ENCODE measurements at places on chromosomes 1 and 21.

- DNase-seq: no peak
These were observed 816 bp downstream of the IL6R start for GRCh38 chr1:154405747-154406571.

DNA sequence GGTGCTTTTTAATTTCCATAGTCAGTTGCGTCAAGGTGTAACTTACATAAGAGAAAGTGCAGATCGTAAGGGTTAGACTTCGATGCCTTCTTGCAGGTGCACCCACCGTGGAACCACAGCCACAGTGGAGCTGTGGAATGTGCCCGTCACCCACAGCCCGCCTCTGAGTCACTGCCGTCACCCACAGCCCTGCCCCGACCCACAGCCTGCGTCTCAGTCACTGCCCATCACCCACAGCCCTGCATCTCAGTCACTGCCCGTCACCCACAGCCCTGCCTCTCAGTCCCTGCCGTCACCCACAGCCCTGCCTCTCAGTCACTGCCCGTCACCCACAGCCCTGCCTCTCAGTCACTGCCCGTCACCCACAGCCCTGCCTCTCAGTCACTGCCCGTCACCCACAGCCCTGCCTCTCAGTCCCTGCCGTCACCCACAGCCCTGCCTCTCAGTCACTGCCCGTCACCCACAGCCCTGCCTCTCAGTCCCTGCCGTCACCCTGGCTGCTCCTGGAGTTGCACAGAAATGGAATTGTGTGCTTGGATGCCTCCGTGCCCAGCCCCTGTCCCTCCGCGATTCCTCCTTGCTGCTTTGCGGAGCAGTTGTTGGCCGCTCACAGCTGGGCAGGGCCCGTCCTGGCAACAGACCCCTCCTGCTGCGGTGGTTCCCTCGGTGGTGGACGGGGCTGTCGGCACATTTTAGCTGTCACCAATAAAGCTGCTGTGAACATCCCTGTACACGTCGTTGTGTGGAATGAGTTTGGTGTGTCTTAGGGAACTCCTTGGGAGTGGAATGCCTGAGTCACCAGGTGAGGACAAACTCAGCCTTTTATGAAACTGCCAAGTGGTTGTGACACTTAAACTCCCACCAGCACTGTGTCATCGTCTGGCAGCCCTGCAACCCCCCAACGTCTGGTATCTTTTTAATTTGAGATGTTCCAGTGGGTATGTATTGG lies 44.9 kb upstream of the COL6A2 start:
- DNase-seq: no peak

DNA sequence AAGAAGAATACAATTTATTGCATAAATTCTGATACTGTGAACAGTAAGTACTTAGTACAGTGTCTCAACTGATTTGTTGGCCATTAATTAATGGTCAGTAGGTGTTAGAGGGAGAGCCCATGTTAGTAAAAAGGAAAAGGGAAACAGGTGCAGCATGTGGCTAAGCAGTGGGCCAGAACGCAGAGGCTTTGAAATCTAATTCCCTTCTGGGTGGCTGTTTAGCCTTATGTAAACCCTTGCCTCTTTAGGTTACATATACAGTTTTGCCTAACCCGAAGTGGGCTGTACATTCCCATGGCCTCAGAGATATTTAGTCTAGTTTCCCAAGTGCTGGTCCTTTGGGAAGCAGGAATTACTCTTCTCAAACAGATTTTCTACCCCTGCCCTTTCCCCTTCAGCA lies 43.5 kb upstream of the BCL9 start:
- no peak for DNase-seq

DNA sequence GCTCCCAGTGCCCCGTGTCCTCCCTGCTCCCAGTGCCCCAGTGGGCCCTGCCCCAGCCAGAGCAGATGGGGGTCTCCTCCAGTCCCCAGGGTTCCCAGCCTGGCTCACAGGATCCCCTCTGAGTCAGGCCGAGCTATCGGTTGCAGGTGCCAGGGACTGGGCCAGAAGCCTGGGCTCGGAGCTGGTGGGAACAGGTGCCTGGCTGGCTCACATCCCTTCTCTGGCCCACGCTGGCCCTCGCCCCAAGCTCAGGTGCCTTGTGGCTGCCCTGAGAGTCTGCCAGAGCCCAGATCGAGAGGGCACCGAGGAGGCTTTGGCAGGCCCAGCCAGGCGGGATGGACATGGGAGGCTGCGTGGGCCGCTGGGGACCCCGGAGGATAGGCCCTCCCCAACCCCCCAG lies 18.9 kb downstream of the PLCH2 start:
- no peak for DNase-seq

DNA sequence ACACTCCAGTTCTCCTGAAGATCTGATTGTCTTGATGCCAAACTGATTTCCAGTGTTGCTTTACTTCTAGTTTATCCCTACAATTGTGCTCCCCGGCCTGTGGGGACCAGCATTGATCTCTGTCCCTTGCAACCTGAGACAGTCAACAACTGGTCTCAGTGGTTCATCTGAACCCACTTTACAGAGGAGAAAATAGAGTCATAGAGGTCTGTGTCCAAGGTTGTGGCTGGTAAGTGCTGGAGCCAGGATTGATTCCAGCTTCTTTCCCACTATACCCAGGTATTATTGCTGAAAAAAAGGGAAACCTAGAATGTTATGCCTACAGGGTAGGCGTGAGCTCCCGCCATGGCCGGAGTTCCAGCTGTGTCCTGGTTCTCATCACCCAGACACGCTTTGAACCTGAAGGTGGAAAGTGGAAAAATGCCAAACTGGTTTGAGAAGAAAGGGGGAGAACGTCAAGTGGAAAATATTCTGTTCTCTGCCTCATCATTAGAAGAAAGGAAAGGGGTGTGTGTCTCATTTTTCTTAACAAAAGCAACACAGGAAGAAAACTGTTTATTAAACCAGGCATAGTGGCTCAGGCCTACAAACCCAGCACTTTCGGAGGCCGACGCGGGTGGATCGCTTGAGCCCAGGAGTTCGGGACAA lies 60.7 kb upstream of the ITPKB start:
- no peak for DNase-seq

DNA sequence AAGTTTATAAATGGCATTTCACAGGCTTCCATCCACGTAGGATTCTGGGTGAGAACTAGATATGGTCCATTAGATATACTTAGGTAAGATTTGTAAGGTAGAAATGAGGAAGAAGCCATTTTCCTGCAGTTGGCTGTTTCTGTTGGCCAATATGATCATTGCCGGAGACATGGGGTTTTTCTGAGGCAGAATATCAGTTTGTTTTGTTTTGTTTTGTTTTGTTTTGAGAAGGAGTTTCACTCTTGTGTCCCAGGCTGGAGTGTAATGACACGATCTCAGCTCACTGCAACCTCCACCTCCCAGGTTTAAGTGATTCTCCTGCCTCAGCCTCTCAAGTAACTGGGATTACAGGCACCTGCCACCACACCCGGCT lies 8.7 kb upstream of the EYA3 start:
- no peak for DNase-seq

Measured in activated CD4-positive, alpha-beta T cell treated with anti-CD3 and anti-CD28 coated beads, Interleukin-2, Interleukin-4, amounts not matched to agents 100 ng/mL and 50 ng/mL, durations not matched to agents 16 hours and 8 hours (primary cell).